ENCODE measurements at places on chromosomes 13 and 19. TPM values are rescaled to one million over a fixed set of nuclear protein-coding genes. Genes with fewer than 3 reads are reported as not detected.

GRCh38 chr19:38144667-38145066 is 79.4 kb downstream of the DPF1 start:
- DNase-seq = no peak

DNA sequence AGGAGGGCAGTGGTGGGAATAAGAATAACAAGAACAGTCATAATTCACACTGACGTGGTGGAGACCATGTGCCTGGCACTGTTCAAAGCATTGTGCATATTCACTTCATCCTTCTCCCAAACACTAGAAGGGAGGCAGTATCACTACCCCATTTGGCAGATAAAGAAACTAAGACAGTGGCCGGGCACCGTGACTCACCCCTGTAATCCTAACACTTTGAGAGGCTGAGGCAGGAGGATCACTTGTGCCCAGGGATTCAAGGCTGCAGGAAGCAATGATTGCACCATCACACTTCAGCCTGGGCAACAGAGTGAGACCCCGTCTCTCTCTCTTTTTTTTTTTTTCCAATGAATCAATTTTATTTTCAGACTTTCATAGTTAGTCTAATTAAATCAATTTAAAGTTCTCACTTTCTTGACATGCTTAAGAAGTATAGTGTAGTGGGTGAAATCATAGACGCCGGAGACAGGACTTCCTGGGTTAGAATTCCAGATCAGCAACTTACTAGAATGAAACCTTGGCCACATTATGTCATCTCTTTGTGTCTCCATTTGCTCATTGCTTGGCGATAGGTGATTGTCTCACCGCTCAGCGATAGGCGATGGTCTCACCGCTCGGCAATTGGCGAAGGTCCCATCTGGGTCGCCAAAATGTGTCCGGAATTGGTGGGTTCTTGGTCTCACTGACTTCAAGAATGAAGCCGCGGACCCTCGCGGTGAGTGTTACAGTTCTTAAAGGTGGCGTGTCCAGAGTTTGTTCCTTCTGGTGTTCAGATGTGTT is 5.3 kb upstream of the ATG4D start:
- DNase-seq = no peak

DNA sequence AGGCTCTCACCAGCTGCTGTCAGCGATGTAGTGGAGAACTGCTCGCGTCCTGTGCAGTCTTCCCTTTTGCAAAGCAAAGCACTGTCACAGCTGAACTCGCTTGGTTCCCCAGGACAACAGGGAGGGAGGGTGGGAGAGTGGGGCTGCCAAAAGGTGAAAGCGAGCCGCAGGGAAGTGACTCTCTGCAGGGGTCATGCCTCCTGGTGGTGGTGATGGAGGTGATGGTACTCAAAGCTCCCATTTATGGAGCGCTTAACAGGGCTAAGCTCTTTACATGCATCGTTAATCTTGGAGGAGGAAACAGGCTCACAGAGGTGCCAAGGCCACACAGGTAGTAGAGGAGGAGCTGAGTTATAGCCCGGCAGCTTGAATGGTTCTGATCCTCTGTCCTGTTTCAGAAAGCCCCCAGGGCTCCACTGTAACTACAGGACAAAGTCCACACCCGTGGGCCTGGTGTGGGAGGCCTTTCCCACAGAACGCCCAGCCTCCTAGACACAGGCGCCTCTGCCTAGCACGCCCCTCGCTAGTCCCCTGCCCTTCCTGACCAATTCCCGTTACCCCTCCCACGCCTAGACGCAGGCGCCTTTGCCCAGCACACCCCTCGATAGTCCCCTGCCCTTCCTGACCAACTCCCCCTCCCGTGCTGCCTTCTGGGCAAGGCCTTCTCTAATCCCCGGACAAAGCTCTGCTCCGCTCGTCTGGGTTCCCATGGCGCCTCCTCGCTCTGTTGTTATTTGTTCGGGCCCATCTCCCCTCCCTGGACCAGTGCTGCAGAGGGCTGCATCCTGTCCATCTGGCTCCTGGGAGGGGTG is 10.7 kb downstream of the PPP1R37 start:
- no peak for DNase-seq

DNA sequence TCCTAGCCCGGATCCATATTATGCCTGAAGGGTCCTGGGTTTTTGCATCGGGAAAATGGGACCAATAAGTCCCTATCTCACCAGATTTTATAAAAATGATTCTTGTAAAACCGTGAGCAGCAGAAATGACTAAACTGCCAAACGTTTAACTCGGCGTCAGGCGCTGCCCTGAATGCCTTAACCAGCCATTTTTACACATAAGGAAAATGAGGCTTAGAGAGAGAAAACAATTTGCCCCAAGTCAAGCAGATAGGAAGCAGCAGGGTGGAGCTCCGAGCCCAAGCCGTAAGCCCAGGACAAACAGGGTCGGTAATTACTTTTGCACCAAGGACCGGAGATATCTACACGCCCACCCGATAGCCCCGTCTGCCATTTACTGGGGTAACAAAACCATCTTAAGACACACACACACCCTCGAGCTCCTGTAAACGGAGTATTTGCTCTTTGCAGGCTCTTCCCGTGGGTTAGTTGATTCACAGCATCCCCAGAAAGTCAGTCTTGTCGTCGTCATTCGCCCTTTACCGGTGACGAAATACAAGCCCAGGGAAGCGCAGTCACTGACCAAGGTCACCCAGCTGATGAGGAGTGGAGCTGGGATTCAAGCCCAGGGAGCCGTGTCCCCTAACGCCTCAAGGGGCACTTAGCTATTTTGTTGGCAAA is 16.0 kb upstream of the MRI1 start:
- no peak for DNase-seq

- no peak for DNase-seq
These were observed 56.1 kb upstream of the STK24 start for GRCh38 chr13:98632961-98633360.

DNA sequence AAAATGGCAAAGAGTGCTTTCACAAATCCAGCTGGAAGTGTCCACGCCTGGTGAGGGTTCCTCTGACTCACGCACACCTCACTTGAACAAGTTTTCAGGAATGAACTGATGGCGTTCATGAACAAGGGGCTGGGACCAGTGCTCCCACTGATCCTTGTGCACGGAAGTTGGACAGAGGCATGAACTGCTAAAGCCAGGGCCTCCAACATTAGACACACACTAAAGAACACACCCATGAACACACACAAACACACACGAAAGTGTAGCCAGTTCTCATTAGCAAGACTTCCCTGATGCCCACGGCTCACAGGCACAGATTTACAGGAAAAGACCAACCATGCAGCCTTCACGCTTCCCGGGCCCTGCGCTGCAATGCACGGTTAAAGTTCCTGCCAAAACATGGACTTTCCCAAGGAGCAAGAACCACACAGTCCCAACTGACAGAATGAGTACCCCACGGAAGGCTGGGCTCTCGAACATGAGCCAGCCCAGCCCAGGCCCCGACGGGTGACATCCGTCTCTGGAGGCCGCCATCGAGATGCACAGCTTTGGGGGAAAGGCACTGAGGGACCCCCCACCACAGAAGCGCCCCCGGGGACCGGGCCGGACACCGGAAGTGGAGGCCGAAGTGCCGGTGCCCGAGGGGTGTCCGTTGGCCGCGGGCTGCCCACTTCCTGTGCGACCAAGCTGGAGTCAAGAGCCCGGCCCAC is 808 bp downstream of the DNMT1 start:
- DNase-seq = no peak

DNA sequence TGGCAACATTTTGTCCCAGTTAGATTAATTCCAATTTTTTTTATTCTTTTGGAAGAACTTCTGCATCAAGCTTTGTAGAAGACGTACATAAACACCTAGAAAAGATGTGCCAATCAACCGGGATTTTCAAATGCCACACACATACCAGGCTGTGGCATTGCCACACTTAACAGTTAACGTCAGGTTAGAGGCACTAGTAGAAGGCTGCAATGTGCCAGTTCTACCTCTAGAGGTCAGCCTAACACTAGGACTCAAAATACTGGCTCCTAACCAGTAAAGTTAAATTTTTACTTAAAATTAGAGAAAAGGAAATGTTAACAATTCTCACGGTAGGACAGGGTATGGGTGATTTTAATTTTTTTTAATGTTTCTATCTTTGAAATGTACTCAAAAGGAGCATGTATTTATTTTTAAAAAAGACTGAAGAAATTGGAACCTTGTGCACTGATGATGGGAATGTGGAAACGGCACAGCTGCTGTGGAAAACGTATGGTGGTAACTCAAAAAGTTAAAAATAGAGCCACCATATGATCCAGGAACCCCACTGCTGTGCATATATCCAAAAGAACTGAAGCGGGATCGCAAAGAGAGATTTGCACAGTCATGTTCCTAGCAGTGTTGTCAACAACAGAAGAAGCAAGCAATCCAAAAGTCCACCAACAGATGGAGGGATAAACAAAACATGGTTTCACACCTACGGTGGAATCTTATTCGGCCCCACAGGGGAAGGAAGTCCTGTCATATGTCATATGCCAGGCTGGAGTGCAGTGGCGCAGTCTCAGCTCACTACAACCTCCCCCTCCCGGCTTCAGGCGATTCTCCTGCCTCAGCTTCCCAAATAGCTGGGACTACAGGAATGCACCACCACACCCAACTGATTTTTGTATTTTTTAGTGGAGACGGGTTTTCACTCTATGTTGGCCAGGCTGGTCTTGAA is 30.3 kb downstream of the CRYL1 start:
- DNase-seq = peak; percentile 63

DNA sequence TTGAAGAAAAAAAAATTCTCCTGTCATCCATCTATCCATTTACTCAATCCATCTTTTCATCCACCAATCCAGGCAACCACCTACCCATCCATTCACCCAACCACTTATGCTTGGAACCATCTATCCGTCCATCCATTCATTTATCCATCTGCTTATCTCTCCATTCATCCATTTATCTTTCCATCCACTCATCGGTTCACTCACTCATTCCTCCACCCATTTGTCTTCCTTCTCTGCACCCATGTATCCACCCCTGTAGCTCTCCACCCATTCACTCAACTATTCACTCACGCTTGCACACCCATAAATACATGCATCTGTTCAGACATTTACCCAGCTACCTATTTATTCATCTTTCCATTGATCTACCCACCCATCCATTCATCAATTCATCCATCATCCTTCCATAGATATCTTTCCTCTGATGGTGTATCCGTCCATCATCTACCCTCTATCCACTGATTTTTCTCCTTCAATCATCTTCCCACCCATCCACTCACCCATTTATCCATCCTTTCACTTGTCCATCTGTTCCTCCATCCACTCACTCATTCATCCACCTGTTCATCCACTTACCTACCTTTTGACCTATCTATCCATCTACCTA is 9.5 kb downstream of the NPHS1 start:
- no peak for DNase-seq

DNA sequence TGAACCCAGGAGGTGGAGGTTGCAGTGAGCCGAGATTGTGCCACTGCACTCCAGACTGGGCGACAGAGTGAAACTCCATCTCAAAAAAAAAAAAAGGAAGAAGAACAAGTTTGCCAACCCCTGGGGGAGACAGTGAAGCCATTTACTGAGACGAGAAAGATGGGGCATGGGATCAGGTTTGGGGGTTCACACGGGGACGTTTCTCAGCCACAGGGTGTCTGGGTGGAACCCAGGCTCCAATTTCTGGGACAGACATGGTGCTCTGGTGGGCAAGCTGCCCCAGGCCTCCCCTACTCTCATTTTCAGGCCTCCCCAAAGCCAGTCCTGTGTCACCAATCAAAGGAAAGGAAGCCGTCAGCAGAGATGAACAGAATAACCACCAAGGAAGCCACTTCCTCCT is 13.4 kb downstream of the HSH2D start:
- no peak for DNase-seq

DNA sequence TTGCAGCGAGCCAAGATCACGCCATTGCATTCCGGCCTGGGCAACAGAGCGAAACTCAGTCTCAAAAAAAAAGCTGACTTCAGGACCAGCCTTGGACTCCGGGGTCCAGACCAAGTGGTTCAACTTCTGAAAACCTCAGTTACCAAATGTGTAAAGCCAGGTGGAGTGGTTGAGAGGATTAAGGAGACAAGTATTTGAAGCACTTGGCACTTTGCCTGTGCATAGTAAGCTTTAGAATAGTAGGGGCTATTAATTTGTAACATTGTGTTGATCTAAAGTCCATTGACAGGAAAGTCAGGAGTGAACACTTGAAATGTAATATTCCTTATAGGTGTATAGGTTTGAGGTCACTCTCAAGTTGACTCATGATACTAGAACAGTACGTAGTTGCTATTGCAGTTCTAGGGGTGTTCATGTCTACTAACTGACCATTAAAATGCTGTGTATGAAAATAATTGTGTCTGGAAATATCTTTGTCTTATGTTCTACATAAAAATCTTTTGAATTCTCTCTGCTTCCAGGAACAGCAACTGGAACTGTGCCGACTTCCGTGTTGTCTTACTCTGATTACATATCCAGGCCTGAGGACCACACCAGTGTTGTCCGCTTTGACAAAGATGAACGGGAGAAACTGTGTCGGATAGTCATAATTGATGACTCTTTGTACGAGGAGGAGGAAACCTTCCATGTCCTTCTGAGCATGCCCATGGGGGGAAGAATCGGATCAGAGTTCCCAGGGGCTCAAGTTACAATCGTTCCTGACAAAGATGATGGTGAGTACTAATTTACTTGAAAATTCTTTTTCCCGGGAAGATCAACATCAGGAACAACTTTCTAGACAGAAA is 97.4 kb downstream of the FREM2 start:
- DNase-seq = peak; percentile 27

GRCh38 chr13:47287291-47287751 is 390.5 kb upstream of the HTR2A start:
- no peak for DNase-seq

DNA sequence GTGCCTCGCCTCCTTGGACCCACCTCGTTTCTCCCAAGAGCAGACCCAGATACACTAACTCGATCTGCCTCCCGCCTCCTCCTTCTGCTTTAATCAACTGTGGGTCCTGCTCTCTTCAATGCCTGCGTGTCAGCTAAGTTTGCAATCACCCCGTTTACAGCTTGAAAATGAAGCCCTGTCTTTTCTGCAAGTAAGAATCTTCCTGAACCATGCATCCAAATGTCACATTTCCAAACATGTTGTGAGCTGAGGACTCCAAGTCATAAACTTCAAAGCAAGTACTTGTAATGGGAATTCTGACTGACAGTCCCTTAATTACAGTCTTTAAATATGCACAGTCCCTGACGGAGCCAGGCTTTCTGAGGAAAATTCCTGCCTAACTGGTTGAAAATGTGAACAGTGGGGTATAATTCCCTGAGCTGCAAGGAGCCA is 154.9 kb upstream of the UQCRFS1 start:
- DNase-seq = no peak

The LHB gene
- not detected for total RNA-seq

The KLF2 gene
- 145 TPM for total RNA-seq

The CYP2A7 gene
- total RNA-seq = not detected

The HCST gene
- 19.0 TPM for total RNA-seq

The SYCN gene
- total RNA-seq = not detected

The KLHL1 gene
- not detected for total RNA-seq

The TEX26 gene
- total RNA-seq = not detected

The ADM5 gene
- total RNA-seq = not detected

The IFNL1 gene
- total RNA-seq = not detected

Data from tibial nerve (tissue), 4 donors.